ENCODE measurements at places on chromosomes 16 and 17.

- peak; percentile 47 for DNase-seq
These were observed at the start of gene MT1E for GRCh38 chr16:56625140-56625942. MT1E (plus strand) TSS chr16:56625781; CDS start chr16:56625852, 71 bp downstream.

DNA sequence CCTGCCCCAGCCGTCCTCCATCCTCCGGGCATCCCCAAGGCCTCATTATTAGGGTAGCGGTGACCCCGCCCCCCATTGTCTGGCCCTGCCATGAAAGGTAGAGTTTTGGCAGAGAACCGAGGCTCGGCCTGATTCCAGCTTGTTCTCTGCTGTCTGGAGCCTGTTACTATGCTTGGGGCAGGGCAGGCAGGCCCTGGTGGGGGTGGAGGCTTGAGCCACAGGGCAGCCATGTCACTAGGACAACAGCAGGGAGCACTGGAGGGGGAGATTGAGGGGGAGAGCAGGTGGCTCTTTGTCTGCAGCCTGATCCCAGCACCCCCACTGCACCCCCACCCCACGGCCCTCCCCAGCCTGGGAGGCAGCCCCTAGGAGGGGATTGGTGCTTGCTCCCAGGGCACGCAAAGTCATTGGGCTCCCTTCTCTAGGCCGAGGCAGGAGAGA, 15.4 kb downstream of the RHBDL3 start:
- DNase-seq: no peak

DNA sequence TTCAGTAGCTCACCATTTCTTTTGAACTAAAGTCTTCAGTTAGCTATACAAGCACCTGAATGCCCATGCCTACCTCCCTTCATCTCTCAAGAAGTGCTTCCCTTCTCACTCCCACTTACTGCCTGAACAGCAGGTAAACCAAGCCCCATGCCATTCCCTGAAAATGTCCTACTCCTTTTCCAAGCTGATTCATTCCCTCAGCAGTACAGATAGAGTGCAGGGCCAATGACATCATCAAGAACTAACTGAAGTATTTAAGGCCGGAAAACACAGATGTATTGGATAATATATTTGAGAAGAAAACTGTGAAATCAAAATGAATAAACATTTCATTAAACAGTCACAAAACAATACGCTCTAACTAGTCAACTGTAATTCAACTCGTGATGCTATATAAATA, 478.8 kb upstream of the CDH11 start:
- no peak for DNase-seq

GRCh38 chr16:11298143-11298900, 17.2 kb upstream of the PRM1 start:
- DNase-seq: no peak

DNA sequence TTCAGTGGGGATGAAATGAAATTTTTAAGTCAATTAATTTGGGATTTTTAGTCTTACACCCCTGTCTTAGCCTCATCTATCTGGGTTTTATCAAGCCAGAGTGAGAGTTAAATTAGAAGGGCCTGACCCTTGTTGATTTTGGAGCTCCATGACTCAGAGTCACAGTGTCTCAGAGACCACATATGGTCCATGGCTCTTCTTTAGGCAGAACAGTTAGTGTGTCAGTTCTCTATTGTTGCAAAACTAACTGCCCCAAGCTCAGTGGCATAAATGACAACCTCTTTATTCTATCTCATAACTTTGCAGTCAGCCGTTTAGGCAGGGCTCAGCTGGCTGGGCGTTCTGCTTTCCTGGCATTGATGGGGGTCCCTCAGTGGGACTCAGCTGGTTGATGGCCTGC, 44.7 kb downstream of the IRF8 start:
- DNase-seq: no peak

DNA sequence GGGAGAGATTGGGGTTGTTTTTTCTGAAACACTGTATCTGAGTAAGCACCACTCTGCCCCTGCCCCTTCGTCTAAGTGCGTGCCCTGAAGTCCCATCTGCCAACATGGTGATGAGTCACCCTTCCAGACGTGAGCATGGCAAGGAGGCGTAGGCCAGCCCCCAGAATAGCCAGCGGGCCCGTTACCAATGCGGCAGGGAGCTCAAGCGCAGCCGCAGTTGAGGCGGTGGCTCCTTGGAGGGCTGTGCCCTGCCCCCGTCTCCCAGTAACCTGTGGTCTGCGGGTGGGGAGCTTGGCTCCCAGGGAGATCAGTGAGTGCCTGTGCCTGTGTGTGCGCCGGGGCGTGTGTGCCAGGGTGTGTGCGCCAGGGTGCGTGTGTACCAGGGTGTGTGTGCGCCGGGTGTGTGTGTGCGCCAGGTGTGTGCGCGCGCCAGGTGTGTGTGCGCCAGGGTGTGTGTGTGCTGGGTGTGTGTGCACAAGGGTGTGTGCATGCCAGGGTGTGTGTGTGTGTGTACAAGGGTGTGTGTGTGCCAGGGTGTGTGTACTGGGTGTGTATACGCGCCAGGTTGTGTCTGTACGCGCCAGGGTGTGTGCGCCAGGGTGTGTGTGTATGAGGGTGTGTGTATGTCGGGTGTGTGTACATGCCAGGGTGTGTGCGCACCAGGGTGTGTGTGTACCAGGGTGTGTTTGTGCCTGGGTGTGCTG, 98.6 kb upstream of the CHMP6 start:
- DNase-seq: no peak

Data from amygdala (tissue), 56 donors.